ENCODE measurements at places on chromosomes 7 and 10. TPM values are rescaled to one million over a fixed set of nuclear protein-coding genes. Genes with fewer than 3 reads are reported as not detected.
A peak's percentile ranks its signal among the peaks of the same experiment; 100 is the strongest.

DNA sequence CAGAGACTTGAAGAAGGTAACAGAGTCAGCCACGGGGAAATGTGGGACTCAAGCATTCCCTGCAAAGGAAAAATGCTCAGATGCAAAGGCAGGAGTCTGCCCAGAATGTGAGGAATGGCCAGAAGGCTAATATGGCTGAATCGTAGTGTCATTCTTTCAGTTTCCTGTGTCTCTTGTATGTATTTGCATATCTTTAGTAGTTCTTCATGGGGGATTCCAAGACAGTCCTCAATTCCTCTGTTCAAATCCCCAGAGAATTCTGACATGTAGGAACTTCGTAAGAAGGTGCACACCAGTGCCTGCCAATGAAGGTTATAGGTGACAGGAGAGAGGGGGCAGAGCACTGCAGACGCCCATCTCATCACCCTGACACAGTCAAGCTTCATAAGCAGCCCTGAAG is 154.4 kb downstream of the CACNB2 start:
- no peak for DNase-seq
- no peaks in the 10 kb centered on the region for H3K36me3 ChIP-seq
- peaks cover 3% of the 10 kb centered on the region for H3K27me3 ChIP-seq

- H3K4me3 ChIP-seq: no peak overlapping the region
- H3K27me3 ChIP-seq: peaks cover 3% of the 10 kb centered on the region
- DNase-seq: no peak
- H3K27ac ChIP-seq: no peak overlapping the region
- no peaks in the 10 kb centered on the region for H3K4me1 ChIP-seq
These were observed 28.0 kb downstream of the CTBP2 start for GRCh38 chr10:125132344-125132743.

DNA sequence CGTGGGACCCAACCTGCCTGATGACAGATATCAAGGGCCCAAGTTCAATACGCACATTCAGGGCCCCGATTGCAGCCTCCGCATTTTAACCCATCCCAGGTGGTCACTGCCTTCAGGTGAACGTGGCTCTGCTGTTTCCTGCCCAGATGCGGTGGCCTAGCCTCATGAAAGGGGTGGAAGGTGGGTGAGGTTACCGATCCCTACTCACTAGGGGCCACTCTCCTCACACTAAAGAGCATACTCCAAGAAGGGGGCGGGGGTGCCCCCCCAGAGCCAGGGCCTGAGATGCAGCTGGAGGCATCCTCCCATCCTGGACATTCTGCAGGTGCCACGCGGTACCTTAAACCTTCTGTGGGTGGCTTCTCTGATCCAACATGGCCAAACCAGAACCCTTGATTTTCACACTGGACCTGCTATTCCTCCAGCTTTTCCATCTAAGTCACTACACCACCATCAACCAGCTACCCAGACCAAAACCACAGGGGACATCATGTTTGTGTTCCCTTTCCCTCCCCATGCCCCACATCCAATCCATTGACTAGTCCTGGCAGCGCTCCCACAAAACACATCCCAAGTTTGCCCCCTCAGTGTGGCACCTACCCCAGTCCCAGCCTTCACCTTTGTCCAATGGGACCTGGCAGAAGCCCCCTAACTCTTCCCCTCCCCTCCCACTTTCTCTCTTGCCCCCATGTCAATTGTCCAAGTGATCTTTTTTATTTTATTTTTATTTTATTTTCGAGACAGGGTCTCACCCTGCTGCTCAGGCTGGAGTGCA is 30.0 kb downstream of the PRLHR start:
- no peak overlapping the region for H3K4me3 ChIP-seq
- peaks cover 4% of the 10 kb centered on the region for H3K4me1 ChIP-seq
- H3K27ac ChIP-seq: no peak overlapping the region
- no peak for DNase-seq

DNA sequence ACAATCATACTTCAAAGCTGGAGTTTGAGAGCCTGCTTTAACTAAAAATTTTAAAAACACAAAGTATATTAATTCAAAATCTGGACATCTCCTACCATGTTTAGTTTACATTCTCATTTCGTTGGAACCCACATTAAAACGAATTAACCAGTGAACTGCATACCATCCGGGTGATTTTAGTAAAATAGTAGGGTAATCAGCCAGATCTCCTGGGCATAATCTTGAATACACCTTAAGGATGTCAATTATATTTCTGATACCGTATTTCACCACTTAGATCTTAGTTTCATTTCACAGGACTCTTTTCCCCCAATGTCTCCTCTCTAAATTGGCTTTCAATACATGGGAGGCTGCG is 175.6 kb upstream of the PFKP start:
- H3K27me3 ChIP-seq: peaks cover 9% of the 10 kb centered on the region
- no peak overlapping the region for H3K4me3 ChIP-seq
- no peak for DNase-seq
- H3K36me3 ChIP-seq: no peaks in the 10 kb centered on the region

DNA sequence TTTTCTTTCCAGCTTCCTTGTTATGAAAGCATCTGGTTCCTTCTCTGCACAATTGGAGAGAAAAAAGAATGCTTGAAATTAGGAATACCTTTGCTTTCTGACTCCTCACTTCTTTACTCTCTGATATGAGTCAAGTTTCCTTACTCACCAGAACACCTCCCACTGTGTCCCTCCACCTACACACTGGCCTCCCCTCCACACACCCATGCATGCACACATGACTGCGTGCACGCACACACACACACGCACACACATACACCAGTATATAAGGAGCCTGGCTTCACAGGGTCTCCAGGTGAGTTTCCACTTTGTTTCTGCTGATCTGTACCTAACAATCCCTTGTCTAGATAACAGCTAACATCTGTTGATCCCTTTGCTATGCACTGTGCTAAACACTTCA is 11.4 kb upstream of the PTER start:
- H3K4me1 ChIP-seq: peaks cover 1% of the 10 kb centered on the region
- H3K27me3 ChIP-seq: peaks cover 4% of the 10 kb centered on the region
- DNase-seq: no peak
- no peak overlapping the region for H3K4me3 ChIP-seq
- no peak overlapping the region for H3K27ac ChIP-seq
- no peaks in the 10 kb centered on the region for H3K36me3 ChIP-seq

DNA sequence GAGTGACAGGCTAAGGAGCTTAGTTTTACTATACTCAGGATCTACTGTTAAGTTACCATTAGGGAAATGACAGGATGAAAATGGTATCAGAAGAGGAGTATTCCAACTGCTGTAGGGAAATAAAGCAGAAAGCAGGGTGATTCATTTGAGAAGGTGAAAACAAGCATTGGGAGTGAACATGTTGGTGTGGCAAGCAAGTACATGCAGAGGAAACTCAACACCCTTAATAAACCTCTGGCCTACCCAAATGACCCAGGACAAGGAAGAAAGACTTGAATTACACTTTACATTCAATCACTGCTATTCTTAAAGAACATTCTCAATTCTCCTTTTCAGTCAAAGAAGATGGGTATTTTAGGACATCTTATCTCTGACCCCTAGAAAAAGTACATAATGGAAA is 28.7 kb downstream of the ERLIN1 start:
- H3K4me3 ChIP-seq: no peak overlapping the region
- no peak overlapping the region for H3K27ac ChIP-seq
- H3K36me3 ChIP-seq: peaks cover 61% of the 10 kb centered on the region
- peaks cover 41% of the 10 kb centered on the region for H3K4me1 ChIP-seq

- H3K27ac ChIP-seq: no peak overlapping the region
- no peak for DNase-seq
- peaks cover 31% of the 10 kb centered on the region for H3K36me3 ChIP-seq
- peaks cover 5% of the 10 kb centered on the region for H3K4me1 ChIP-seq
These were observed 88.3 kb upstream of the CYP26C1 start for GRCh38 chr10:92972066-92972870.

DNA sequence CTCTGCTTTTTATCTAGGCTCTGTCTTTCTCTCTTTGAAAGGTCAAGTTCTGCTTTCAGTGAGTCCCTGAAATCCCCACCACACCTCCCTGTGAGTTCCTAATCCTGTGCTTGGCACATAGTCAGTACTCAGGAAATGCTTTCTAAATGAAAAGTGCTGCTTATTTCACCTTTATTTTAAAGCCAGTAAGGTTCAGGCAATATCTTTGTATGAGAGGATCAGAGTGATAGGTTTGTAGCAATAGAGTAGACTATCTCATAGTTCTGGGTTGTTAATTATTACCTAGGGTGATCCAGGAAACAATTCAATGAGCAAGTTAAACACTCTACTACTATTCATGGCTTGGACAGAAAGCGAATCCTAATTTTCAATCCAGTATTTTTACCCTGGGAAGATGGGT is 7.4 kb upstream of the LAMB1 start:
- no peaks in the 10 kb centered on the region for H3K36me3 ChIP-seq
- H3K4me1 ChIP-seq: no peaks in the 10 kb centered on the region
- no peak for DNase-seq
- peaks cover 24% of the 10 kb centered on the region for H3K27me3 ChIP-seq
- H3K27ac ChIP-seq: no peak overlapping the region

GRCh38 chr7:13290975-13291374 is 603.5 kb downstream of the ARL4A start:
- no peaks in the 10 kb centered on the region for H3K4me1 ChIP-seq
- DNase-seq: no peak
- no peak overlapping the region for H3K27ac ChIP-seq
- no peak overlapping the region for H3K4me3 ChIP-seq
- H3K36me3 ChIP-seq: no peaks in the 10 kb centered on the region
- no peaks in the 10 kb centered on the region for H3K27me3 ChIP-seq

DNA sequence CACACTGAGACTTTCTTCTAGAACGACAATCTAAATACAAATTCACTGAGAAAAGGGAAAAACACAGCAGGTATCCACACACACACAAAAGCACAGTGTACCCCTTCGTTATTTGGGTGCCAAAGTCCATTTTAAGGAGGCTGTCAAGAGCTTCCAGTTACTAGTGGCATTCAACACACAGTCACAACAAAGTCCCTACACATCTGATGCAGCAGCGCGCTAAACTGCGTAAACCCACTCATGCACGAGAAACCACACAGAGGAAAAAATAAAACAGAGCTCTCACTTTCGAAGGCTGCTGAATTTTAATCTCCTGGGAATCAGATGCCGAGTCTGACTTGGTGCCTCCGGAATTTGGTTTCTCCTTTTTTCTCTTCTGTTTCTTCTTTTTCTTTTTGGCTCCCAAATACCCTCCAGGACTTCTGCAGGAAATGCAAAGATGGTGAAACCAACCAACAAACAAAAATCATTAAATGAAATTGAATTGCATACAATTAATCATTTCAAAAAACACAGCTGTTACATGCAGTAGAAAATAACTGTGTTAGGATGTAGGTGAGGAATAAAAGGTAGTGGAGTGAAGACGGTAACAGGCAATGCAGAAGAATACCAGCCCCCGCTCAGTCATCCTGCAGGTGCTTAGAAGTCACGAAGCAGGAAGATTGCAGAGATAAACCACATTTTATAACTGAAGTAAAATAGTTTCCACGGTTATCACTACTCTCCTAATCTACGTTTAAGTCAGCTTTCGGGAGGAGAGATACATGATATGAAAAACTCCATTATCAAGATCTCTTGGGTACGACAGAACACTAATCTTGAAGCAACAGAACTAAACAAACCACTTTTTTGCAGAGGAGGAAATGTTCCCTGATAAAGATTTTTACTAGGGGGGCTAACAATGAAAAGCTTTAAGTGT is 27.1 kb downstream of the NMT2 start:
- peak overlapping the region; percentile 83 for H3K27ac ChIP-seq
- H3K27me3 ChIP-seq: no peaks in the 10 kb centered on the region
- DNase-seq: peak; percentile 67
- H3K4me1 ChIP-seq: peaks cover 51% of the 10 kb centered on the region
- H3K36me3 ChIP-seq: peaks cover 19% of the 10 kb centered on the region

DNA sequence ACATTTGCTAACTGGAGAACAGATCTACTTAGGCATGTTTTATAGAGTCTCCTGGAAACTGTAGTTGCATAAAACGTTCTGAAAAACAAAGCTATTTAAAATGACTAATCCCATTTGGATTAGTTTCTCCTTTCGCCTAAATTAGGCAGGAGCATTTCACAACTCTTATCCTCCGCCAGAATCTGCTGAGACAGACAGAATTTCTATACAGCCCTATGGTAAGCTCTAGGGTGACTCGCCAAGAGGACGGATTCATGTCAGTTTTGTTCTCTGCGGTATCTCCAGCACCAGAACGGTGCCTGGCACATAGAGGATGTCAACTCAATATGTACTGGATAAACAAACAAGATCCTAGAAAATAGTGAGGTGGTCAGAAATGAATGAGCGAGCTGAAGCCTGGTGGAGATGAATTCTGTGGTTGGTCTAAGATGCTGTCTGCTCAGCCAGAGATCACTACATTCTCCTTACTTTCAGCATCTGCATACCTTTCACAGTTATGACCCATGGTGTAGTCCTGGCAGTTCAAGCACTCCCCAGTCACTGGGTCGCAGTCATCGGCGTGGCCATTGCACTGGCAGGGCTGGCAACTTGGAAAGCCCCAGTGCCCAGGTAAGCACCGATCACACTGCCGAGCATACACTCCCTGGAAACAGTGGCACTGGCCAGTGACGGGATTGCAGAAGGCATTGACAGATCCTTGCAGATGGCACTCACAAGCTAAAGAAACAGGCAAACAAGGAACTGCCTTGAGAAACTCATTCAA is 44.0 kb downstream of the LAMB1 start:
- no peaks in the 10 kb centered on the region for H3K36me3 ChIP-seq
- no peak for DNase-seq
- H3K27me3 ChIP-seq: peaks cover 10% of the 10 kb centered on the region

- H3K27me3 ChIP-seq: no peaks in the 10 kb centered on the region
- no peak for DNase-seq
- H3K4me3 ChIP-seq: no peak overlapping the region
- H3K4me1 ChIP-seq: no peaks in the 10 kb centered on the region
- no peak overlapping the region for H3K27ac ChIP-seq
These were observed 292.9 kb downstream of the BMPER start for GRCh38 chr7:34198231-34198641.

- no peaks in the 10 kb centered on the region for H3K36me3 ChIP-seq
- H3K4me1 ChIP-seq: no peaks in the 10 kb centered on the region
- no peak for DNase-seq
- no peak overlapping the region for H3K4me3 ChIP-seq
- H3K27ac ChIP-seq: no peak overlapping the region
These were observed 104.7 kb downstream of the DGKI start for GRCh38 chr7:137742051-137742450.

DNA sequence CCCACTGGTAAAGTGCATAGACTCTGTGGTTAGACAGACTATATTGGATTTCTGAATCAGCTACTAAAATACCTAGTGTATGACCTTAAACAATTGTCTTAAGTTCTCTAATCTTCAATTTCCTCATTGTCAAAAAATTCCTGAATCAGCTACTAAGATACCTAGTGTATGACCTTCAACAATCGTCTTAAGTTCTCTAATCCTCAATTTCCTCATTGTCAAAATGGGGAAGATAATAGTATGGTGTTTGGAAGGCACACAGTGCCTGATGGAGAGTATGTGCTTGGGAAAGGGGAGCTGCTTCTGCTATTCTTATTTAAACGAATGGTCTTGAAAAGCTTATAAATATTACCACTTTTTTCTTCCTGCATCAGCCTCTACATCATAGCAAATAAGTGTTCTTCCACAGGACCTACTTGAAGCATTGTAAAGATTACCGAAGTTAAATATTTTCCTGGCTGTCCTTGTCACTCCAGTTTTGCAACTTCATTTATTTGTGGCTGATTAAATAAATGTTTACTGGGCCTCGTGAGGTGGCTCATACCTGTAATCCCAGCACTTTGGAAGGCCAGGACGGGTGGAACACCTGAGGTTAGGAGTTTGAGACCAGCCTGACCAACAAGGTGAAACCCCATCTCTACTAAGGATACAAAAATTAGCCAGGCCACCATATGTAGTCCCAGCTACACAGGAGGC is 64.4 kb upstream of the ITGA8 start:
- H3K27ac ChIP-seq: no peak overlapping the region
- H3K4me1 ChIP-seq: no peaks in the 10 kb centered on the region
- H3K36me3 ChIP-seq: peaks cover 57% of the 10 kb centered on the region

SPDYE17 gene
- not detected for total RNA-seq

RGS10 gene
- 186 TPM for total RNA-seq

AIMP2 gene
- 56.0 TPM for total RNA-seq

CPA4 gene
- total RNA-seq: not detected

LHFPL3 gene
- not detected for total RNA-seq
